ENCODE measurements at places on chromosomes 6 and 20.
A peak's percentile ranks its signal among the peaks of the same experiment; 100 is the strongest.

- DNase-seq: no peak
Observed at GRCh38 chr6:122400462-122401089, 1.1 kb downstream of the HSF2 start.

- DNase-seq: no peak
Observed at GRCh38 chr20:36463212-36464061, 77.9 kb upstream of the MYL9 start.

DNA sequence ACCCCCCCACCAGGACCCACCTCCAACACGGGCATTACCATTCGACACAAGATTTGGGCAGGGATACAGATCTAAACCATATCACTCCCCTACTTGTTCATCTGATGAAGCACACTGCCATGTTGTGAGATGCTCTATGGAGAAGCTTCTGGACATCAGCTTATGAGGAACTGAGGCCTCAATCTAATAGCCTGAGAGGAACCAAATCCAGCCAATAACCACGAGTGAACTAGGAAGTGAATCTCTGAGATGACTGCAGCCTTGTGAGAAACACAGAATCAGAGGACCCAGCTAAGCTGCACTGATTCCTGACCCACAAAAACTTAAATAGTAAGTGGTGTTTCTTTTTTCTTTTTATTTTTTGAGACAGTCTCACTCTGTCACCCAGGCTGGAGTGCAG lies 21.6 kb upstream of the ZBTB2 start:
- DNase-seq: no peak

DNA sequence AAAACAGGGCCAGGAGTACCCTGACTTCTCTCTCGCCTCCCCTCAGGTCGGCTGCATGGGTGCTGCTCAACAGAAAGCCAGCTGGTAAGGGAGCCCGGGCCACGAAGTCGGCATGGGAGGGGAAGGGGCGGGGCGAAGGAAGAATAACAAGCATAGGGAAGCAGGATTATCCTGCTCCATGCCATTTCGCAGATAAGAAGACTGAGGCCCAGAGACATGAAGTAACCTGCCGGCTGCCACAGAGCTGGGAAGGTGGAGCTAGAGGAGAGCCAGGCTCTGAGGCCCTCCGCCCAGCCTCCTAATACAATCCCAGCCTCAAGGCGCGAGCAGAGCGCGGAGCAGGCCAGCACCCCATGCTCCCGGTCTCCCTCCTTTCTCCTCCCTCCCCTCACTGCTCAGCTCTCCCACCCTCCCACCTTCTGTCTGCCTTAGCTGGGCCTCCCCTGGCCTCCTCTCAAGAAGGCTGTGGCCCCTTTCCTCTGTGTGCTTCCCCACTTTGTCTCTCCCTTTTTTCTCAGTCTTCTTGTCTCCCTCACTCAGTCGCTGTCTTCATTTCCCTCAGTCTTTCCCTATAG lies 13.2 kb upstream of the HMGA1 start:
- DNase-seq: no peak

DNA sequence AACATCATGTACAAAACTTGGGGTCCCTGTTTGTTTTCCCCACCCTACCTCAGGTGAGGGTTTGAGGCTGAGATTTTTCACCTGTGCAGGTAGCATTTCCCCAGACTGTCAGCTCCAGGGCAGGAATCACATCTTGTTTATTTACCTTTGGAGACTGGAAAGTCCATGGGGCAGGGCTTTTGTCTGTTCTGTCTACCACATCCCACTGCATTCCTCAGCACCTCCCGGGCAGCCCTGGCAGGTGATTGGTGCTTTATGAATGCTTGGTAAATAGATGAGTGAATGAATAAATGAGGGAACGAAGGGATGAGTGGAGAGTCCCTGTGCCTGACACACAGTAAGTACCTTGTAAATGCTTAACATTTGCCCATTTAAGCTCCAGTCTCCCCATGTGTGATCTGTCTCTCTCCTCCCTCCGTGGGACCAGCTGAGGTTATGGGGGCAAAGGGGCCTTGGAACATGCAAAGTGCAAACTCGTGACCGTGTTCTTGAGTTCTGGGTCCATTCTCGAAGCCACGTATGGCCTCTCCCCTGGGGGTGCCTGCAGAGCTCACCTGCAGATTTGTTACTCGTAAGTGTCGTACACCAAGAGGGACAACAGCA lies 69.7 kb upstream of the PMEPA1 start:
- DNase-seq: no peak

GRCh38 chr6:168012431-168013249 lies 15.2 kb downstream of the KIF25 start:
- DNase-seq: no peak

DNA sequence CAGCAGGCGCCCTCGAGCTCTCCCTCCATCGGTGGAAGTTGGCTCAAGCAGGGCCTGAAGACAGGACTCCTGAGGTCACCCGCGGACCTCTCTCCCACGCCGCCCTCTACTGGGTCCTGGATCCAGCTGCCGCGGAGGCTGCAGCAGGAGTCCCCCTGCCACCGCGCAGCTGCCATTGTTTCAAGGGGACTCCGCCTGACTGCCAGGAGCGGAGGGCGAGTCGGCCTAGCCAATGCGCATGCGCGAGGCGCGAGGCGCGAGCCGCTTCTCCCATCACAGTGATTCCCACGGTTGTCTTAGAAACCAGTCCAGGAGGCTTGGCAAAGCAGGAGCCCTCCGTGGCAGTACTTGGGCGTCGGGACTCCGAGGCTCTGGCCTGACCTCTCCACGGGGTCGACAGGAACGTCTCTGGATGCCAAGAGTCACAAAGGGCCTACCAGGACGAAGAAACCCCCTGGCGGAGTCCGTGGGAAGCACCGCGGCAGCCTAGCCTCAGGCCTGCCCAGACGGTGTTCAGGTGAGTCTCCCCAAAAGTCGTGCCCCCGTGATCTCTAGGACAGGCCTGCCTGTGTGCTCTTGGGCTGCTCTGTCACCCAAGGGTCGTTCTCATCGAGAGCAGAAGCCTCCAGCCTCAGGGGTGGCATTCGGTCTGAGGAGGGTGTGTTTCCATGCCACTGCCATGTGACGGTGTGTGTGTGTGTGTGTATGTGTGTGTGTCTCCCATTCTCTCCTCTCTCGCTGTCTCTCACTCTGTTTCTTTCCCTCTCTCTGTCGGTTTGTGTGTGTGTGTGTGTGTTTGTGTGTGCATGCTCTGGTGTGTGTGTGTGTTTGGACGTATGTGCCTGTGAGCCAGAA lies 290.6 kb upstream of the ZNF337 start:
- DNase-seq: peak; percentile 30

DNA sequence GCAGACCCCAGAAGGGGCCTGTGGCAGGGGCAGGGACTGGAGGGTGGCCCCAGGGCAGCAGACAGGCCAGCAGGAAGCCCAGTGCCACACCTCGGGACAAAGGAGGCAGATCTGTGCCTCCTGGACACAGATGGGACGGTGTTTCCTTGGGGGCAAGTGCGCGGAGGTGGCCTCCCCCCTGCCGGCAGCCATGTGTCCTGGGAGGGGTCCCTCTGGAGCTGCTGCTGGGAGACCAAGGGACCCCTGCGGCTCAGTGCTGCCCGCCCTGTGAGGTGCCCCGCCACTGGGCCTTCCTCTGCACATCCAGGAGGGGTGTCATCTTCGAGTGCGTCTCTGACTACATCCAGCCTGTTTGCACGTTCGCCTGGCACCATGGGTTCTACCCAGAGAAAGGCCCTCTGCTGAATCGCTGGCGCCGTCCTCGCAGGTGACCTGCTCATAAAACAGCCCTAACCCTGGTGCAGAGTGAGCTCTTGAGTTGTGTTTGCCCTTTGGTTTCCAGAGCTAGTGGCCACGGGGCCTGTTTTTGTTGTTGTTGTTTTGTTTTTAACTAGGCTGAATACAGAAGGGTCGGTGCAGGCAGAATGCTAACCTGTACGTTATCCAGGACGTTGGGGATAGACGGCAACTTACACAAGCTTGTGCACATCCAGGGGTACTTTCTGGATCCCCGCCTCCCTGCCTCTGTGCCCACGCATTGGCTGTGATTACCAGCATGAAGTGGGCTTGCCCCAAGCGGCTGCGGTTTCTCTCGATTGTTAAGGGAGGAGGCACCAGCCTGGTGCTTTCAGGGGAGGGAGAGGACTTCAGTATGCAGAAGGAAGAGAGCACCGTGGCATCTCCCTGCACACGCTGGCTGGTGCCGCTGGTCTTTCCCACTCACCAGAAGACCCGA lies 1.3 kb upstream of the KCNQ2 start:
- no peak for DNase-seq

DNA sequence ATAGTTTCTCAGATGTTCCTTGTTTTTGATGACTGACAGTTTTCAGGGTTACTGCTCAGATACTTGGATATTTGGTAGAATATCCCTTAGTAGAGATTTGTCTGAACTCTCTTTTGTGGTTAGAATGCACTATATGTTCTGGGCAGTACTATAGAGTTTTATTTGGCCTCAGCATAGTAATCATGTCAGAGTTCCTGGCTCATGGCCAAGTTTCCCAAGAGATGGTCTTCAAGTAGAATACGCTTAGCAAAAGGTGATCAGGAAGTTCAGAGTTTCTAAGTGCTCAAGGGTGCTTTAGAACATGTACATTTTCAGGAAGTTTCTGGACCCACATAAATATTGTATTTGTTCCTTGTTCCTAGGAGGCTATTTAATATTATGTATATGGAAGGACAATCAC lies 1209.7 kb upstream of the GJE1 start:
- no peak for DNase-seq

DNA sequence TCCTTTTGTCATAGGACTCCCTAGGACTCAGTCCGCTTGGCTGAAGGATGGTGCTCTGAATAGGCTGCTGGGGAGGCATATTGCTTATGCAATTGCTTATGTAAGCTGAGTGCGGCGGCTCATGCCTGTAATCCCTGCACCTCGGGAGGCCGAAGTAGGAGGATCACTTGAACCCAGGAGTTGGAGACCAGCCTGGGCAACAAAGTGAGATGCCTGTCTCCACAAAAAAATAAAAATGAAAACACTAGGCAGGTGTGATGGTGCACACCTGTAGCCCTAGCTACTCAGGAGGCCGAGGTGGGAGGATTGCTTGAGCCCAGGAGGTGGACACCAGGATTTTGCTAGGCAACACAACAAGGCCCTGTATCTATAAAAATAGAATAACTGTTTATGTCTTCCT lies 81.3 kb downstream of the EYA2 start:
- DNase-seq: no peak

DNA sequence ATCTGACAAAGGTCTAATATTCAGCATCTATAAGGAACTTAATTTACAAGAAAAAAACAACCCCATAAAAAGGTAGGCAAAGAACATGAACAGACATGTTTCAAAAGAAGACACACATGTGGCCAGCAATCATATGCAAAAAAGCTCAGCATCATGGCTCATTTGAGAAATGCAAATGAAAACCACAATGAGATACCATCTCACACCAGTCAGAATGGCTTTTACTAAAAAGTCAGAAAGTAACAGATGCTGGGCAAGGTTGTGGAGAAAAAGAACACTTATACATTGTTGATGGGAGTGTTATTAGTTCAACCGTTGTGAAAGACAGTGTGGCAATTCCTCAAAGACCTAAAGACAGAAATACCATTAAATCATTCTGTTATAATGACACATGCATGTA lies 289.9 kb upstream of the MMS22L start:
- no peak for DNase-seq

All from stimulated activated CD8-positive, alpha-beta memory T cell treated with anti-CD3 and anti-CD28 coated beads, Interleukin-12 subunit alpha, Interleukin-12 subunit beta, amount 100 ng/mL, for 4 hours (primary cell).